ENCODE measurements at places on chromosomes 5 and 9. TPM values are rescaled to one million over a fixed set of nuclear protein-coding genes. Genes with fewer than 3 reads are reported as not detected.
A peak's percentile ranks its signal among the peaks of the same experiment; 100 is the strongest.

GRCh38 chr5:59656351-59657254 lies 236.9 kb downstream of the PDE4D start:
- no peak for DNase-seq
- peaks cover 12% of the 10 kb centered on the region for H3K4me1 ChIP-seq
- peaks cover 3% of the 10 kb centered on the region for H3K27me3 ChIP-seq
- H3K36me3 ChIP-seq: no peaks in the 10 kb centered on the region
- no peak overlapping the region for H3K4me3 ChIP-seq
- H3K27ac ChIP-seq: no peak overlapping the region

DNA sequence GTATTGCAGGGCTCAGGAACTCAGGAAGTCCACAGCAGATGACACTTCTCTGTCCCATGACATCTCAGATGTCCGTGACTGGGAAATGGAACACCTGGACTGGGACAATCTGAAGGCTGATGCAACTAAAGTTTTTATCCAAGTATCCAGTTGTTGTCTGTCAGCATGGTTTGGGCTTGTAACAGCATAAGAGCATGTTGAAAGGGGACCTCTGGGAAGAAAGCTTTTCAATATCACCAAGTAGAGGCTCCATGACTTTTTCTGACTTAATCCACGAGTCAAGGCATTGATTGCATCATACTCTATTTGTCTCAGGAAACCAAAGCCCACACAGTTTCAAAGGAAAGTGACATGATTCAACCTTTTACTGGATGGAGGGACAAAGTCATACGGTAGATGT lies 807.7 kb downstream of the MTRR start:
- H3K27me3 ChIP-seq: no peaks in the 10 kb centered on the region
- no peaks in the 10 kb centered on the region for H3K4me1 ChIP-seq
- no peak overlapping the region for H3K4me3 ChIP-seq
- H3K36me3 ChIP-seq: no peaks in the 10 kb centered on the region

MTAP gene
- 68.2 TPM for total RNA-seq

FAM151B gene
- not detected for total RNA-seq

WNK2 gene
- not detected for total RNA-seq

GRCh38 chr9:27659001-27659400 lies 85.7 kb upstream of the C9orf72 start:
- H3K4me3 ChIP-seq: no peak overlapping the region
- no peak overlapping the region for H3K27ac ChIP-seq
- no peak for DNase-seq
- H3K36me3 ChIP-seq: no peaks in the 10 kb centered on the region

GRCh38 chr5:173984218-173984617 lies 4.8 kb upstream of the C5orf47 start:
- no peaks in the 10 kb centered on the region for H3K4me1 ChIP-seq
- H3K36me3 ChIP-seq: no peaks in the 10 kb centered on the region
- no peak for DNase-seq
- no peak overlapping the region for H3K27ac ChIP-seq
- no peak overlapping the region for H3K4me3 ChIP-seq

GRCh38 chr5:123543438-123543837 lies 31.5 kb downstream of the CSNK1G3 start:
- no peak overlapping the region for H3K27ac ChIP-seq
- no peak overlapping the region for H3K4me3 ChIP-seq
- peaks cover 12% of the 10 kb centered on the region for H3K36me3 ChIP-seq
- peaks cover 21% of the 10 kb centered on the region for H3K4me1 ChIP-seq

DNA sequence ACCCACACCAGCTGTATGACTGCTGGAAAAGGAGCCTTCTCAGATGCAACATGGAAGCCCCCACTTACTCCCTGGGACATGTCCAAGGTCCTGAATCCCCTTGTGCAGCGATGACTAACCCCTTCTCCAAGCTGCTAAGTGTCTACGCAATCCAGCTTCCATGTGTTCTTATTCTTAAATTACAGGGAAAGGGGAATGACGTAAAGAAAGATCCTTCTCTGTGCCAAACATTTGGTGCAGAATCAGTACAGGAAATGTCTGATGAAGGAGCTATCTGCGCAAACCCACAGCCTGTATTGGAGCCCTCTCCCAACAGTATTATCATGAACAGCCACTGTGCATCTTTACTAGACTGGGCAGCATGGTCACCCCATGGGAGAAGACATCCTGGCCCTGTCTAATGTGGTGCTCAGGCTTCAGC lies 183.2 kb downstream of the FRMD3 start:
- H3K36me3 ChIP-seq: no peaks in the 10 kb centered on the region
- H3K27ac ChIP-seq: no peak overlapping the region
- H3K4me3 ChIP-seq: no peak overlapping the region
- no peak for DNase-seq
- H3K4me1 ChIP-seq: no peaks in the 10 kb centered on the region

DNA sequence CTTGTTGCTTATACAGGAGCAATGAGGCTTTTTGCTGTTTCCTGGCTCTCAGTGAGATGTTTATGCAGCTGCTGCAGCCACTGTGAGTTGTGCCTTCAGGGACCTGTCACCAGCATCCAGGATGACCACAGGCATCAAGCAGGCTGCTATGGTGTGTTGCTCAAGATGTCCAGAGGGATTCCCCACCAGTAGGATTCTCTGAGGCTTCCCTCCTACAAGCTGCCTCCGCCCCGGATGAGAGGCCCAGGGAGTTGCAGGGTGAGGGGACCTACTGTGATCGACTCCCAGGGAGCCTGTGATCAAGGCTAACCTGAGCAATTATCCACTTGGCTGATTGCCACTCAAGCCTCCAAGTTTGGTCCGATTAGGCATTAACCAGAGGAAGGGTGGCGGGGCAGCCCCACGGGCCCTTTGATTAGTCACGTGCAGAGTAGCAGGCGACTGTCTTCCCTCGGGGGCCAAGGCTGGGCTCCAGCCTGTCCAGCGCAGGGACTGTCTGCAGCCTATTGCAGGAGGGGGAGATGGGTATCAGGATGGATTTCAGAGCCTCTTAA lies 1.8 kb upstream of the FAT2 start:
- H3K4me1 ChIP-seq: no peaks in the 10 kb centered on the region
- no peaks in the 10 kb centered on the region for H3K36me3 ChIP-seq
- no peaks in the 10 kb centered on the region for H3K27me3 ChIP-seq

GRCh38 chr5:97918057-97918456 lies 735.0 kb upstream of the RIOK2 start:
- H3K4me1 ChIP-seq: no peaks in the 10 kb centered on the region
- no peak overlapping the region for H3K4me3 ChIP-seq
- no peak overlapping the region for H3K27ac ChIP-seq
- no peaks in the 10 kb centered on the region for H3K36me3 ChIP-seq
- no peaks in the 10 kb centered on the region for H3K27me3 ChIP-seq
- DNase-seq: no peak

SAPCD2 gene
- 56.8 TPM for total RNA-seq

GRCh38 chr5:45508135-45508534 lies 188.0 kb downstream of the HCN1 start:
- H3K27me3 ChIP-seq: no peaks in the 10 kb centered on the region
- H3K36me3 ChIP-seq: no peaks in the 10 kb centered on the region
- H3K4me1 ChIP-seq: no peaks in the 10 kb centered on the region

PCDHB9 gene
- not detected for total RNA-seq

DNA sequence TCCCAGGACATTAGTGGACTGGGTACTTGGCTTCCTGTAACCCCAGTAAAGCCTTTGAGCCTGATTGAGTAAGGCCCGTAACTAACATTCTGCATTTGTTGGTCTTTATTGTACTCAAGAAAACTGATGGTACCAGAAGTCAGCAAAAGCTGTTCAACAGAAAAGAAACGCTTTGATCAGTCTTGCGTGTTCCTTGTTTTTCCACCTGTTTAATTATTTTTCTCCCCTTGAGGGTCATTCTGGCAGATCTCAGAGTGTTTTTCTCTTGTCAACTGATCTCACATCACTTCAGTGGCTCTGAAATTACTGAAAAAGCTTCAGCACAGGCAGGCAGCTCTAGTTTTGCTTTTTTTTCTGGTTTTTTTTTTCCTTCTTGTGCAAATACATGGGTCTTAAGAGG lies 6.1 kb upstream of the TMEM268 start:
- H3K4me3 ChIP-seq: no peak overlapping the region
- peaks cover 5% of the 10 kb centered on the region for H3K4me1 ChIP-seq
- DNase-seq: no peak
- H3K36me3 ChIP-seq: peaks cover 29% of the 10 kb centered on the region

- H3K27ac ChIP-seq: no peak overlapping the region
- no peak overlapping the region for H3K4me3 ChIP-seq
- no peaks in the 10 kb centered on the region for H3K27me3 ChIP-seq
- peaks cover 31% of the 10 kb centered on the region for H3K36me3 ChIP-seq
- peaks cover 19% of the 10 kb centered on the region for H3K4me1 ChIP-seq
These were observed 100.9 kb downstream of the GDNF start for GRCh38 chr5:37738865-37739488.

IL13 gene
- total RNA-seq: 1.6 TPM

- peaks cover 9% of the 10 kb centered on the region for H3K4me1 ChIP-seq
- peak within 1 kb of the TSS; percentile 36 for H3K4me3 ChIP-seq
- DNase-seq: peak; percentile 55
- H3K36me3 ChIP-seq: no peaks in the 10 kb centered on the region
These were observed at the start of gene UNC5A for GRCh38 chr5:176810081-176810597. TSS of gene UNC5A (plus strand) at chr5:176810559. CDS start at chr5:176810751, 192 bp downstream.

- H3K4me3 ChIP-seq: no peak overlapping the region
- no peaks in the 10 kb centered on the region for H3K4me1 ChIP-seq
- no peak overlapping the region for H3K27ac ChIP-seq
- H3K27me3 ChIP-seq: no peaks in the 10 kb centered on the region
These were observed 182.7 kb downstream of the SMC2 start for GRCh38 chr9:104276709-104277245.

GRCh38 chr5:150541895-150542294 lies 34.0 kb downstream of the NDST1 start:
- no peaks in the 10 kb centered on the region for H3K36me3 ChIP-seq
- no peaks in the 10 kb centered on the region for H3K4me1 ChIP-seq
- no peaks in the 10 kb centered on the region for H3K27me3 ChIP-seq
- H3K27ac ChIP-seq: no peak overlapping the region
- DNase-seq: no peak

- no peak overlapping the region for H3K4me3 ChIP-seq
- H3K4me1 ChIP-seq: peaks cover 7% of the 10 kb centered on the region
- no peaks in the 10 kb centered on the region for H3K27me3 ChIP-seq
- no peak overlapping the region for H3K27ac ChIP-seq
These were observed 24.8 kb downstream of the CDC37L1 start for GRCh38 chr9:4704129-4704528.

DNA sequence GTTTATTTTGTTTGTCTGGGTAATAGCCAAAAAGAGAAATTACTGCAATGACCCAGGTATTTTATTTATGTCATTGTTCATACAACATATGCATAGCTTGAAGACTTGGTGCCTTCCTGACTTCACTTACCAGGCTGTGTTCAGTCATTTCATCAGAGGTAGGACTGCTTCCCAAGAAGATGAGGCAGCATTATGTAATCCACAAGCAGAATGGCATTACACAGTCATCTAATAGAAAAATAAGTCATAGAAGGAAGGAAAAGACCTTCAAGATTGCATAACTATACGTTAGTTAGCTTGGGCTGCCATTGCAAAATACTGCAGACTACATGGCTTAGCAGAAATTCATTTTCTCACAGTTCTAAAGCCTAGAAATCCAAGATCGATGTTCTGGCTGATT lies 167.5 kb downstream of the NMUR2 start:
- H3K27ac ChIP-seq: no peak overlapping the region
- no peak for DNase-seq
- no peak overlapping the region for H3K4me3 ChIP-seq
- H3K36me3 ChIP-seq: no peaks in the 10 kb centered on the region

DNA sequence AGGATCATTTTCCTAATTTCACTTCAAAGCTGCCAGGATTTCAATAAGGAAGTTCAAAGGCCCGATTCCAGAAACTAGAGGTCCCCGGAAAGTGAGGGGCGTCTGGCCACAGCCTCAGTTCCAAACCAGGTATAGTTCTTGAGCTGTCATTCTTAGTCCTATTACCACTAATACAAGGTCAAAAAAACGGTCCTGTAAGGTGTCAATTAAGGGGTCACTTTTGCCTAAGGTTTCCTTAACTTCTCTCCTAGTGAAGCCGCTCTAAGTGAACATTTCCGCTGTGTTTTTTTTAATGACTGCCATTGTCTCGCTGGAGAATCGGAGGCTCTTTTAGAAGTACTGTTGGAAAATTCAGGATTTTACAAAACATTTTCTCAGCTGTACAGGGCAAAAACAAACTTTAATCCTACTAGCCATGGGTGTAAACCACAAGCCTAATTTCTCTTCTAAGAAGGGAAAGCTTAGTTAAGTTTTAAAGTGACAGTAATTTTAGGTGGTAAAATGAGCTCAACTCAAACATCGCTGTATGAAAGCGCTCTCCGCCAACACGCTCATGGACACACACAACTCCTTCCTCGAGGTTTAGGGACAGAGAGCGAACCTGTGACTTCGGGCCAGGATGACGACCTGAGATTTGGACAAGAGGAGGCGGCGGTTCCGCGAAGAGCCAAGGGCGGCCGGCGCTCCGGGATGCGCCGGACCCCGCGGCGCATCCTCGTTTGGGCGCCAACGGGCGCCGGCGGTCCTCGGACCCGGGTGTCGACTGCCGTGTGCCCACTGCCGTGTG lies 76.7 kb upstream of the IFNE start:
- H3K27me3 ChIP-seq: peaks cover 30% of the 10 kb centered on the region
- peaks cover 19% of the 10 kb centered on the region for H3K4me1 ChIP-seq
- DNase-seq: no peak
- peaks cover 4% of the 10 kb centered on the region for H3K36me3 ChIP-seq
- peak overlapping the region; percentile 73 for H3K27ac ChIP-seq

DNA sequence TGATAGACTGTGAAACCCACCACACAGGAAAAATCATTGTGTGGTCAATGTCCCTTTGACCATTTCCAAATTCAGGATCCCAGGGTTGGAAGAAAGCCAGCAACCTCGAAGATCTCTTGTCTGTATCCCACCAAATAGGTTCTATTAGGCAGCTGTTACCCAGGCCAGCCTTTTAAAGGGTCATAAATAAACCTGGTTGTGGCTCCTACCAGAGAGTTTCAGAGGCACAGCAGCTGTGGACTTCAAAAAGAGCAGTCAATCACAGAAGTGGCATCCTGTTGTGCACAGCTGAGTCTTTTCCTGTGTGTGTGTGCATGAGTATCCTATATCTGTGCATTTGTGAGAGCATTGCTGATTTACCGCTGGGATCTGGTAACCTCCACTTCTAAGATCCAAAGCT lies 23.7 kb upstream of the OR2S2 start:
- H3K4me3 ChIP-seq: no peak overlapping the region
- H3K27me3 ChIP-seq: peaks cover 45% of the 10 kb centered on the region
- no peak for DNase-seq
- H3K36me3 ChIP-seq: no peaks in the 10 kb centered on the region

DNA sequence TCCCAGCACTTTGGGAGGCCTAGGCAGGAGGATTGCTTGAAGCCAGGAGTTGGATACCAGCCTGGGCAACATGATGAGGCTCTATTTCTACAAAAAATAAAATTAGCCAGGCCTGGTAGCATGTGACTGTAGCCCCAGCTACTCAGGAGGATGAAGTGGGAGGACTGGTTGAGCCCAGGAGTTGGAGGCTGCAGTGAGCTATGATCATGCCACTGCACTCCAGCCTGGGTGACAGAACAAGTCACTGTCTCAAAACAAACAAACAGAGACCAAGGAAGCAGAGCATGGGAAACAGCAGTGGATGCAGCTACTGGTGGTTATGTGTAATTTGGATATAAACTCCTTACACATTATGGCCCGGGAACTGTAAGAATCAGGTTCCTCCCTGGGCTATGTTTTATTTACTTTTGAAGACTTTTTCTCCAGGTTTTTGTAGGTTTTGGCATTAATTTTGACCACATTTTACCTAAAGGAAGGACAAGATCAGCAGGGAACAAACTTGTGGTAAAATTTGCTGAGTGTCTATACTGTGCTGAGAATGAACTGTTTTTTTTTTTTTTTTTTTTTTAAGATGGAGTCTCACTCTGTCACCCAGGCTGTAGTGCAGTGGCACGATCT lies 8.3 kb downstream of the KIF2A start:
- H3K36me3 ChIP-seq: peaks cover 64% of the 10 kb centered on the region
- H3K27me3 ChIP-seq: no peaks in the 10 kb centered on the region
- H3K27ac ChIP-seq: peak overlapping the region; percentile 71
- H3K4me3 ChIP-seq: no peak overlapping the region
- peaks cover 75% of the 10 kb centered on the region for H3K4me1 ChIP-seq
